ENCODE measurements at places on chromosomes 2 and 18.

DNA sequence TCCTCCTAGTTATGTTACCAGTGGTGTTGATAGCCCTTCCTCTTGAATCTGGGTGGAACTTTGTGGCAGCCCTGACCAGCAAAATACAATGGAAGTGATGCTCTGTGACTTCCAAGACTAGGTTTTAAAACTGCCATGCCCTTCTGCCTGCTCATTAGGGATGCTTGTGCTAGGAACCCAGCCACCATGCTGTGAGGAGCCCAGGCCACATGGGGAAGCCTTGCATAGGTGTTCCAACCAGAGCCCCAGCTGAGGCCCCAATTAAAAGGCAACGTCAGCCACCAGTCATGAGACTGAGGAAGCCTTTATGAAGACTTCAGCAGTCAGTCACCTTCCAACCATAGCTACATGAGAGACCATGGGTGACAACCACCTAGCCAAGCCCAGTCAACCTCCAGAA, 14.0 kb upstream of the MAPRE2 start:
- no peak for DNase-seq

DNA sequence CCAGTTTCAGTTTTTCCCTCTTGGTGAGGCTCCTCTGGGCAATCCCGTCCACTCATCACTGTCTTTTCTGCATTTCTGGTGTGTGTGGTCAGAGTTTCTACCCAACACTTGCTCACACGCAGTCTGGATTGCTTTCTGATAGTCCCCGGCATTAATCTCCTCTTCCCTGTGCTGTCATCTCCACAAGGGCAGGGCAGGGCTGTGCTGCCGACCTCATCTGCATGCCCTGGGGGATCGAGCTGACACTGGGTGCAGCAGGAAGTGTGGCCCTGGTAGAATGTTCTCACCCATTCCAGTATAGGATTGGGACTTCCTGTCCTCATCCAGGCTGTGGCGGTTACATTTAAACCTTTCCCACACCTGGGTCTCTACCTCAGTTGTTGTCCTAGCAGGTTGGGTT, 80.0 kb upstream of the FAM136A start:
- DNase-seq: no peak

GRCh38 chr2:190717764-190718651, 69.1 kb downstream of the NAB1 start:
- no peak for DNase-seq

DNA sequence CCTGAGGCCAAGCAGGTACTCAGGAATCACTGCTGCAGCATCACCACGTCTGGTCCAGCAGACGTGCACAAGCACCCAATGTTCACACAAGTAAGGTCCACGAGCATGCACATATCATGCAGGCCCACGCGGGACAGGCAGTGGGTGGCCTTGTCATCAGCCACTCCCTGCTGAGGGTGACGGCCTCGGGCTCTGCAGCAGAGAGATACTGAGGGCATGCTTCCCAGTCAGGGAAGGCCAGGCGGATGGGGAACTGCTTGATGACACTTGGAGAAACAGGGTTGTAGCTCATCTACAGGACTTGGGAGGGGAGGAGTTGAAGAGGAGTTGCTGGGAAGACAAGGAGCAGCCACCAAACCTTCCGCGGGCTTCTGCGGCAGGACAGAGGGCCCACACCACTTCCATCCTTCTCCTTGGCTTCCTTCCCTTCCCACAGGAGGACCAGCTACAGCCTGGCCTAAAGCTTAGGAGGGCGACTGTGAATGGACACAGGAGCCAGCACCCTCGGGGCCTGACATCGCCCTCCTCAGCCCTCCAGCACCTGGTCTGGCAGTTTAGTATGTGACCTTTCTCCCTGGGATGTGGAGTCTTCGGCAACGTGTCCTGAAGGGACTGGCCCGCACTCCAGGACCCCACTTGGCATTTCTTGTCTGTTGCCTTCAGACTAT, 15.2 kb downstream of the MFSD2B start:
- DNase-seq: no peak

DNA sequence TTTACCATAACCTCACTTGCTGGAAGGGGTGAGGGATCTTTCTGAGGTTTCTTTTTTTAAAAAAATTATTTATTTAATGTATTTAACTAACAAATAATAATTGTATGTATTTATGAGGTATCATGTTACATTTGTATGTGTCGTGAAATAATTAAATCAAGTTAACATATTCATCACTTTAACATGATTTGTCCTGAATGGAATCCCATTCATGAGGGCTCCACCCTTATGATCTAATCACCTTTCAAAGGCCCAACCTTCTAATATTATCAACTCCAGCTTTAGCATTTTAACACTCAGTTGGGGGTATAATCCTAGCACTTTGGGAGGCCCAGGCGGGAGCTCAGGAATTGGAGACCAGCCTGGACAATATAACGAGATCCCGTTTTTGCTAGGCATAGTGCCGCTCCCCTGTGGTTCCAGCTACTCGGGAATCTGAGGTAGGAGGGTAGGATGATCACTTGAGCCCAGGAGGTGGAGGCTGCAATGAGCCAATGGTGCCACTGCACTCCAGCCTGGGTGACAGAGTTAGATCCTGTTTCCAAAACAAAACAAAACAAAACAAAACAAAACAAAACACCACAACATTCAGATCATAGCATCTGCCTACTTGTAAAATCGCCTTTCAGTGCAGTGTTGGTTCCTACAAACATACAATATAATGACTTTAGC, 1.1 kb upstream of the TAF4B start:
- no peak for DNase-seq

DNA sequence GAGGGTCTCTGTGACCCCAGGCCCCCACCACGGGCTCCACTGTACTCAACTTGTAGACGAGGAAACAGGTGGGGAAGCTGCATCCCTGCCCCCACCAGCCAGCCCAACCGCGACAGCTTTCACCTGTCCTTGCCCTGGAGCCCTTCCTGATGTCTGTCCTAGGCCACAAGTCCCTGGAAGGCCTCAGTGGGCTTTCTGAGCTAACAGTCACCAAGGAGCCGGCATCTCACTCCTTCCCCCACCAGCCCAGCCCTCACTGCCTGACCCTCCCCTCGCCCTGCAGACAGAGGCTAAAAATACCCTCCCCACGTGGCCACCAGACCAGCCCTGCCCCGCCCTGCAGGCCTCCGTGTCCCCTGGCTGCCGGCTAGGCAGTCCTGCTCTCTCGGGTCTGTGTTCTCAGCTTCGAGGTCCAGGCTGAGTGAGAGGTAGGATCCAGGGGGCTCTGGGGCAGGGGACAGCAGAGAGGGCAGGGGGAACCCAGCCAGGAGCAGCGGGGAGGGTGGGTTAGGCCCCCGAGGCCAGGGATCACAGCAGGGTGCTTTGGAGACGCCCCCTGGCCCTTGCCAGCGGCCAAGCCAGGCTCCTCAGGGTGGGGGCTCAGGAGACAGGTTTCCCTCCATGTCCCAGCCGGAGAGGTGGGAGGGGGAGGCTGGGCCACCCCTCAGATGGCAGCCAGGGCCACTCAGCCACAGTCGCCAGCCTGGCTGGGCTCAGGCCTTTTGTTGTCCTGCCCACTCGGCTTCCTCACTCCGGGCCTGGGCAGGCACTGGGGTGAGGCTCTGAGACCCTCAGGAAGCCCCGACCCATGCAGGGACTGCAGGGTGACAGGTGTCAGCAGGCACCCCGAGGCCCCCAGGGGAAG, at the start of gene KLHL30:
Gene KLHL30, plus strand, starts transcription at position 338 of the 865 bp plus-strand sequence. CDS start 2,087 bp downstream, outside the sequence.
- DNase-seq: no peak

- DNase-seq: no peak
These were observed 16.5 kb upstream of the ME2 start for GRCh38 chr18:50862401-50862800.

DNA sequence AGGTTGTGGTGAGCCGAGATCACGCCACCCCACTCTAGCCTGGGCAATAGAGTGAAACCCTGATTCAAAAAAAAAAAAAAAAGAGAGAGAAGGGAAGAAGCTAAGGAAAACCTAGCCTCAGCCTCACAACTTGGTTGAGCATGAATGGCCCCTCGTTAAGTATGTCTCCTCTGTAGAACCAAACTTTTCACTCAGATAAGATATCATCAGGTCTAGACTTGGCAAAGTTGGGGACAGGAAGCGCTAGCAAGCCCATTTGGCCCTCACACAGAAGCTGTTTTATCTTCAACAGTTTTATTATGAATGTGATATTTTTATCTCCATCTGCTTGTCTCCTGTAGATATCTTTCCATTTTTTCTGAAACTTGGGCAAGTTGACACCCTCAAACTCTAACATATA, 3.5 kb upstream of the ASXL2 start:
- DNase-seq: no peak

DNA sequence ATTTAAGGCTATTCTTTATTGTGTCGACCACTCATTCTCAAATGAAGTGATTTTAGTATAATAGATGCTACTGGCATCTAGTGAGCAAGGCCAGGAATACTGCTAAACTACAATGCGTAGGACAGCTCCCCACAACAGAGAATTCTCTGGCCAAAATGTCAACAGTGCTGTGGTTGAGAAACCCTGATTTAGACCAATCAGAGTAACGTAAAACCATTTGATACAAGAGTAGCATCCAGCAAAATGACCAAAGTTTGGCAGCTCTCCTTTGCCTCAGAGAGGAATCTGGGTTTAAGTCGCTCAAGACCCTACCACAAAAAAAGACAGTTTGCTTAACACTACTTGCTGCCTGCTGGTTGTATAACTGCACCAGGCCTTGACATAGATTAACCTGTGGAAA, 37.0 kb upstream of the TTN start:
- no peak for DNase-seq

DNA sequence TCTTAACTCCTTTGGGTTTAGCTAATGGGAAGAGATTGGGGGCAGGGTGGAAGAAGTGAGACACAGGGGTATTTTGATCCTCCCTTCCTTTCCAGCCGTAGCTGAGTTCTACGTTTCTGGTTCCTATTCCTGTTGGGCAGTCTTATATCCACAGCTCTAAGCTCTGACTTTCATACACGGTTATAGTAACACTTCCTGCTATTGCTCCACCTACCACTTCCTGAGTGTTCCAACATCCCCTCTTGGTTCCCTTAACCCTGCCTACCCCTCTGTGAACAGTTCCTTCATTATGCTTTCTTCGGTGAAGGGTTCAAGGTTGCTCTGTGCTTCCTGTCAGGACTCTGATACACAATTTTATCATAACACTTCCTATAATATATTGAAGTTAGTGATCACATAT, 205.1 kb downstream of the DNAH7 start:
- no peak for DNase-seq

DNA sequence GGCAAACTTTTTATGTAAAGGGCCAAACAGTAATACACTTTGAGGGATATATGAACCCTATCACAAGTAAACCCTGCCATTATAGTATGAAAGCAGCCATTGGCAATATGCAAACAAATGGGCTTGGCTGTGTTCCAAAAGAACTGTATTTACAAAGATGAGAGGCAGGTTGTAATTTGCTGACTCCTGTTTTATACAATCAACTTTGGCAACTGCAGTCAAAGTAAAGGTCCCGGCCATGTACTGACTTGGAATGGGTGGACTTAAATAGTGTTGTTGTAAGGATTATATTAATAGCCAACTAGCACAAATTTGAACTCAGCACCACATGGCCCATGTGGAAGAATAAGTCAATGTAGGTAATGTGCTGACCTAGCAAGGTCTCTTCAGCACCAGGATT, 223.4 kb downstream of the WDPCP start:
- no peak for DNase-seq

GRCh38 chr2:233241803-233242202, 9.7 kb upstream of the ATG16L1 start:
- no peak for DNase-seq

Data from activated naive CD8-positive, alpha-beta T cell treated with anti-CD3 and anti-CD28 coated beads, Interleukin-2, amount 10 ng/mL, durations not matched to agents 7 days and 5 days (primary cell).